ENCODE measurements at places on chromosomes 5 and 9.

- no peak for DNase-seq
Observed at GRCh38 chr5:14438195-14438606, 143.4 kb upstream of the OTULINL start.

- DNase-seq: no peak
Observed at GRCh38 chr5:77181596-77182304, 28.7 kb upstream of the PDE8B start.

GRCh38 chr5:35067985-35068384 lies 20.2 kb upstream of the AGXT2 start:
- no peak for DNase-seq

GRCh38 chr5:167587772-167588437 lies 703.5 kb upstream of the WWC1 start:
- no peak for DNase-seq

DNA sequence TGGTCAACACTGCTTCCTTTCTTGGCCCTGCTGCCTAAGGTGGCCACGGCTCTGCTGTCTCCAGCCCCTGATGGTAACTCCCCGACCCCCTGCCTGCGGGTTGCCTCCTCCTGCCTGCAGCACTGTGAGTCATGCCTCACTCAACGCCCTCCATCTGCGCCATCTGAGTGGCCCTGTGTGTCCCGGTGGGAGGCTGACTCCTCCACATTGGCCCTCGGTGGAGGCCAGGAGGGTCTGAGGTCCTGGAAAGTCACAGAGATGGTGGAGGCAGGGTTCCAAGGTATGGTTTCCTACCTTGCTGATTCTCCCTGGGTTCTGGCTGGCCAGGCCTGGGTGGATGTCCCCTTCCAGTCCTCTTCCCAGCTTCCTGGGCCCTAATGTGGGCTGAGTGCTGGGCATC lies 64.5 kb upstream of the ADAMTS2 start:
- no peak for DNase-seq
